Fibroblast of mammary gland (primary cell): ENCODE measurements at places on chromosomes 6 and 20.

GRCh38 chr20:22682381-22682780, 98.0 kb upstream of the FOXA2 start:
- DNase-seq = no peak

DNA sequence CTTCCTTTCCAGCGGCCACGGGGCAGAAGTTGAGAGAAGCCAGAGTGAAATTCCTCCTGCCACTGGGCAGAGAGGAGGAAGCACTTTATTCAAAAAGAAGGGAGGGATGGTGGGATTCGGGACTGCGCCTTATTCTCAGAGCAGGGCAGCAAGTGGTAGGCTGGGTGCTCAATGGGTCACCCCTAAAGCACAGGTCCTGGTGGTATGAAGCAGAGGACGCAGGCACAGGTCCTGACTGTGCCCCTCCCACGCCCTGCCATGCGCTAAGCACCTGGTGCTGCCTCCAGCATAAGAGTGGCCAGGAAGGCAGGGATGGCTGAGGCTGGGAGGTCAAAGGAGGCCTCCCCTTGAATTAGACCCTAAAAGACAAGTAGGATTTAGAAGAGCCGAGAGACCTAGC, 4.9 kb upstream of the GRM4 start:
- DNase-seq = no peak

DNA sequence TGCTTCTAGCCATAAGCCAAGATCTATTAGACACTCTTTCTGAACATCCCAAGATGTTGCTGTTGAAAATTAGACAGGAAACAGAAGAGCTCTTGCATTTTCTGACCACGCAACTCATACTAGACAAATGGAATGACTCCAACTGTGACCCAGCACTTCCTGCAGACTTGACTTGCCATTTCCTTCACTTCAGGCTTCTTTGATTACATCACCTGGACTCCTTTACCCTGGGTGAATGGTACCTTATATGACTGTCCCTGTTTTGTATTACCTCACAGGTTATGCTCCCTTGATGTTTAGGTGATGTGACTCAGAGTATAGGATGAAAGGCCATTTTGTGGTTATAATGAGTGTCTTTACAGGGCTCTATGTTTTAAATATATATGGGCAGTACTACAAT, 236.1 kb downstream of the BMP2 start:
- no peak for DNase-seq

- peak; percentile 39 for DNase-seq
Observed at GRCh38 chr6:18022398-18023231, 35.2 kb upstream of the KIF13A start.

GRCh38 chr6:45923831-45924391, 91.7 kb downstream of the CLIC5 start:
- DNase-seq = peak; percentile 78

DNA sequence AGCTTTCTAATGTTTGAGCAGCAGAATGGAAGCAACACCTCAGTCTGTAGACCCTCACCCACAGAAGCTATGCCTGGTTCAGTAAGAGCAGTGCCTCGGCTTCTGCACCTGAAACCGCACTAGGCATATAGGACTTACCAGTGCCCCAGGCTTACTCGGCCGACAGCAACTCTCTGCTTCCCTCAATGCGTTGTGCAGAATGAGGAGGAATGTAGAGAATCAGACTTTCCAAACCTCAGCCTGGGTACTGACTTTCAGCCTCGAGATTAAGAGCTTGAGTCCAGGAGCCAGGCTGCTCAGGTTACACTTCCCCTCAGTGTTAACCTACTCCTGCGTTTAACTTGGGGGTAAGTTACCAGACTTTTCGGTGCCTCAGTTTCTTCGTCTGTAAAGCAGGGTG, 8.6 kb downstream of the EYA2 start:
- DNase-seq = no peak

DNA sequence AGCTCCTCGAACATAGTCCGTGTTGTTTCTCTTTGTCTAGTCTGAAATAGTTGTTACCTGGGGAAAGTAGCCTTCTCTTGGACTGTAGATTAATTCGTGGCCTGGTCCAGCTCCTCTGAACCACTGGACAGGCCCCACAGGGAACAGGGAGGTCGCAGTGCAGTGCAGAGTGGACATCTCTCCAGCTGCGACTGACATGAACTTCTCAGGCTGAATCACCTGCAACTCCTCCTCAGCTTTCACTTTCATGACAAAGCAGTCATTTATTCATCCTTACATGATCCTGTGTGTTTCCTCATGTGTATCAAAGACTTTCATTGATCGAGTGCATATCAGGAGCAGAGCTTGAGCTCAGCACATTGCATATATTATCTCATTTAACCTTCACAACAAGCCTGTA, 19.1 kb upstream of the SIRPG start:
- DNase-seq = no peak

GRCh38 chr6:35081426-35081851, 59.7 kb downstream of the TCP11 start:
- DNase-seq = no peak

- DNase-seq = peak; percentile 42
Observed at GRCh38 chr6:28865401-28866204, 58.2 kb downstream of the TRIM27 start.

- DNase-seq = no peak
Observed at GRCh38 chr20:47680804-47681529, 104.3 kb downstream of the SULF2 start.

GRCh38 chr6:116572162-116572561, 858 bp downstream of the RWDD1 start:
- peak; percentile 53 for DNase-seq

GRCh38 chr20:35478804-35479472, 23.5 kb downstream of the CEP250 start:
- DNase-seq = no peak

- DNase-seq = no peak
Observed at GRCh38 chr20:33232486-33233072, 3.2 kb upstream of the BPIFA1 start.

DNA sequence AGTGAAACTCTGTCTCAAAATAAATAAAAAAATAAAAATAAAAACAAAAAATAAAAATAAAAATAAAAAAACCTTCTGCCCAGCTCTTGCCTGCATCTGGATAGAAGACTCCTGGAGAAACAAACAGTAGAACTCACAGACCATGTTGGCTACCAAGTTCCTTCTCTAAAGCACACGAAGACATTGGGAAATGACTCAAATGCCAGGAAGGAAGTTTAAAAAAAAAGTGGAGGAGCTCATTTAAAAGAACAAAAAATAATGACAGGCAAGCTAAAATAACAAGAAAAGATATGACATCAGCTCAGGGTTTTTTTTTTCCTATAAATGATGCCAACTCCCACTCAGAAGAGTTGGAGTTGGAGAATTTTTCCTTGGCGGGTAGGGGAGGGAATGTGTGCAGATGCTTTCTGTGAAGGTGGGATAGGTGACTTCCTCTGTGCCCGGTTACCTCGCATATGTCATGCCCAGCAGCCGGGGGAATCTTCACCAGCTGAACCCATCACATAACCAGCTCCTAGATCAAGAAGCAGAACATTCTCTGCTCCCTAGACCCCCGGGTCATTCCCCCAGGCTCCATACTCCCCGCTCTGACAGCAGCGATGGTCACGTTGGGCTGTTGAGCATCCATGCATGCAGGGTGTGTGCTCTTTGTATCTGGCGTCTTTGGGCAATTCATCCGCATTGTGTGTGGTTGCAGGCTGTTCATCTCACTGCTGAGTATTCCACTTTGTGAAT, 17.3 kb upstream of the CD93 start:
- DNase-seq = peak; percentile 42

- DNase-seq = no peak
Observed at GRCh38 chr20:53831812-53832211, 238.2 kb upstream of the ZNF217 start.

- DNase-seq = peak; percentile 97
Observed at GRCh38 chr6:148565930-148566663, 180.7 kb upstream of the UST start.

- DNase-seq = no peak
Observed at GRCh38 chr20:8981482-8981881, 87.4 kb upstream of the PLCB4 start.

GRCh38 chr6:118905851-118906250, 11.9 kb downstream of the ASF1A start:
- no peak for DNase-seq

GRCh38 chr6:36897609-36898008, 11.9 kb downstream of the C6orf89 start:
- DNase-seq = no peak

DNA sequence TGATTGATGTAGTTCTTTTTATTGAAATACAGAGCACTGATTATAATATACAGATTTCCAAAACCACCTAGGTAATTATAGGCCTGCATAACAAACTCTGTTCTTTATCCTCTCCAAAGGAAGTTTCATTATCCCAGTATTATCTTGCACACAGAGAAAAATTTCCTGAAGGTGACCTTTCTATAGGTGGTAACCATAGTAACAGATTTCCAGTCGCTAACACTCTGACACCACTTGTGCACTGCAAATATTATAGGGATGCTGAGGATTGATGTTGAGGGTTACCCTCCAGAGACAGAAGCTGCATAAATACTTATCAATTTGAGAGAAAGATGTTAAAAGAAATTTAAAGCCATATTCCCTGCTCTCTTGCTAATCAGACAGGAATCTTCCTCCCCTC, 274.5 kb upstream of the NRSN1 start:
- DNase-seq = no peak

DNA sequence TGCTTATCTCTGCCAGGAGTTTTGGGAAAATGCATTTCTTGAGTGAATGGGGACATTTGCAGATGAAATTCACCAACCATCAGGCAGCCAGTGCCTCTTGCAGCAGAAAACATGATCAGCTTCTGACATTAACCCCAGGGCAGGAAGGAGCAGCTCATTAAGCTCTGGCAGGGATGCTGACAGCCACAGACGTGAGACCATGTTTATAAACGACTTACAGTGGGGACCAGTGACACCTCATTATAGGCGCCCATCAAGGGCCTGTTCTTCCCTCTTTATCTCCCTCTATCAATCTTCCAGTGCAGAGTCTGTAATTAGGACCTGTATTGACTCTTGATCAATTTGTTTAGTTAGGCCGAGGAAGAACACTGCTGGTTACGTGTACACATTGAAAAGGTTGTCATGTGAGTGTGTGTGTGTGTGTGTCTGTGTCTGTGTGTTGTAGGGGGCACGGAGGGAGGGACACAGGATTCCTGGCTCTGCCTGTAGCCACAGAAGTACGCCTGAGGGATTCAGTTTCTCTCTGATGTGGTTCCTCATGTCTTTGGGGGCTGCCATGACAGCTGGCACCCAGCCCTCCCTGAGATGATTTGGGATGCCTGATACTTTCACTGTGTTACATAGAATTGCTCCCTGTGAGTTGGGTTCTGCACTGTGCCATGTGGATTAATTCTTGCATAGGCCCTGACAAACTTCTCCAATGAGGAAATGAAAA, 428.4 kb upstream of the CHD6 start:
- no peak for DNase-seq

DNA sequence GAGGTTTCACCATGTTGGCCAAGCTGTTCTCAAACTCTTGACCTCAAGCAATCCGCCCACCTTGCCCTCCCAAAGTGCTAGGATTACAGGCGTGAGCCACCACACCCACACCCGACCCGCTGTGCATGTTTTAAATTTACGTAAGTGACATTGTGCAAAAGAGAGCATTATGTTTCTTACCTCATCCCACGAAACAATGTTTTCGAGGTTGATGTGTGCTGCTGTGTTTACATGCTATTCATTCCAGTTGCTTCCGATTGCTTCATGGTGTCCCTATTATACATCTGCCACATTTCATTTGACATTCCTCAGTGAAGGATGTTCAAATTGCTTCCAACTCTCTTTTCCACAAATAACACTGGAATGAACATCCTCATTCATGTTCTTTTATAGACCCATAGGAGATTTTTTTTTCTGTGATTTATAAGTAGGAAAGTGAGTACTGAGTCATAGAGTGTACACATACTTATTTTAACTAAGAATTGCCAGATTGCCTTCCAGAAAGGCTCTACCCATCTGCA, 403.9 kb upstream of the JARID2 start:
- DNase-seq = peak; percentile 100

DNA sequence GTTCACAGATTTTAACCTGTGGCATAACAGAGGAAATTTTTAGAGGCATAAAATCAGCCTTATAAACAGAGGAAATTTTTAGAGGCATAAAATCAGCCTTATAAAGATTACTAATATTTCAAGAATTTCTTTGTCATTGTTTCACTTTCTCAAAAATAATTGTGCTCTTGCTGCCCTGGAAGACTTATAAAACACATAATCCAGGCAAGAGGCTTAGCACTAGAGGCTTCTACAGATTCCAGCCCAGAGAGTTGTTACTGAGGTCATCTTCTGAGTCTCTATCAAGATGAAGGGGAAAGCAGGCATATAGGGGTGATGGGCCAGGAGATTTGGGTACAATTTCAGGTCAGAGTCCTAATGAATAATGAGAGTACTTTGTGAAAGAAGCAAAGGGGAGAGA, 85.7 kb downstream of the RFPL4B start:
- no peak for DNase-seq

- peak; percentile 38 for DNase-seq
Observed at GRCh38 chr20:10647471-10647870, 26.3 kb downstream of the JAG1 start.

DNA sequence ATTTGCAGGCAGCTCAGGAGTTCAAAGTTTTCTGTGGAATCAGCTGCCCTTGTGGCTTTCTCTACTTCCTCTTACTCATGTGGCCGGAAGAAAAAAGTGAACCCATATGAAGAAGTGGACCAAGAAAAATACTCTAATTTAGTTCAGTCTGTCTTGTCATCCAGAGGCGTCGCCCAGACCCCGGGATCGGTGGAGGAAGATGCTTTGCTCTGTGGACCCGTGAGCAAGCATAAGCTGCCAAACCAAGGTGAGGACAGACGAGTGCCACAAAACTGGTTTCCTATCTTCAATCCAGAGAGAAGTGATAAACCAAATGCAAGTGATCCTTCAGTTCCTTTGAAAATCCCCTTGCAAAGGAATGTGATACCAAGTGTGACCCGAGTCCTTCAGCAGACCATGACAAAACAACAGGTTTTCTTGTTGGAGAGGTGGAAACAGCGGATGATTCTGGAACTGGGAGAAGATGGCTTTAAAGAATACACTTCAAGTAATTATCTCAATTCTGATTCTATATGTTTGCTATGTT, 1.1 kb downstream of the MGME1 start:
- peak; percentile 76 for DNase-seq

GRCh38 chr6:43604174-43604573, 24.9 kb downstream of the GTPBP2 start:
- DNase-seq = peak; percentile 91

DNA sequence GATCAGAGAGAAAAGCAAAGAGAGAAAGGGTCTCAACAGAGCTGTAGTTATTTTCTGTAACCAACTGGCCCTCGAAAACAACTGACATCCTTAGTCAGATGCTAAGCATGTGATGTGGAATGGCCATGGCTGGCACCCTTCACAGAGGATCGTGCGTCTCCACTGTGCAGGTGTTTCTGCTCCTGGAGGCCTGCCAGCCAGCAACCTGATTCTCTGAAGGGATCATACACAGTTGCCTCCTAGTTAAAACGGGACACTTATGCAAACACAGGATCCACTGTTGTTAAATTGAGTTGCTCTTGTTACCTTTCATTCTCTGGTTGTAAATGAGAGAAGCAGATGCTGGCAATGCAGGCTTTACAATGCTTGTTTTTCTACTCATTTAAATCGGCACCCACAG, 148.5 kb downstream of the HDGFL1 start:
- no peak for DNase-seq
